ENCODE measurements at places on chromosomes 7 and 10. TPM values are rescaled to one million over a fixed set of nuclear protein-coding genes. Genes with fewer than 3 reads are reported as not detected.

GRCh38 chr7:2219606-2220005 is 13.1 kb downstream of the MAD1L1 start:
- no peaks in the 10 kb centered on the region for H3K4me1 ChIP-seq
- H3K36me3 ChIP-seq, result peaks cover 53% of the 10 kb centered on the region
- DNase-seq, result no peak
- H3K4me3 ChIP-seq, result no peak overlapping the region
- H3K27me3 ChIP-seq, result no peaks in the 10 kb centered on the region
- H3K27ac ChIP-seq, result no peak overlapping the region

- no peak overlapping the region for H3K27ac ChIP-seq
- no peaks in the 10 kb centered on the region for H3K27me3 ChIP-seq
- DNase-seq, result no peak
- no peaks in the 10 kb centered on the region for H3K36me3 ChIP-seq
Measured at GRCh38 chr10:30784897-30785605, 155.5 kb upstream of the LYZL2 start.

- no peaks in the 10 kb centered on the region for H3K36me3 ChIP-seq
- H3K27me3 ChIP-seq, result no peaks in the 10 kb centered on the region
- H3K4me3 ChIP-seq, result no peak overlapping the region
- DNase-seq, result no peak
- no peak overlapping the region for H3K27ac ChIP-seq
Measured at GRCh38 chr10:60937022-60937421, 7.0 kb downstream of the RHOBTB1 start.

DNA sequence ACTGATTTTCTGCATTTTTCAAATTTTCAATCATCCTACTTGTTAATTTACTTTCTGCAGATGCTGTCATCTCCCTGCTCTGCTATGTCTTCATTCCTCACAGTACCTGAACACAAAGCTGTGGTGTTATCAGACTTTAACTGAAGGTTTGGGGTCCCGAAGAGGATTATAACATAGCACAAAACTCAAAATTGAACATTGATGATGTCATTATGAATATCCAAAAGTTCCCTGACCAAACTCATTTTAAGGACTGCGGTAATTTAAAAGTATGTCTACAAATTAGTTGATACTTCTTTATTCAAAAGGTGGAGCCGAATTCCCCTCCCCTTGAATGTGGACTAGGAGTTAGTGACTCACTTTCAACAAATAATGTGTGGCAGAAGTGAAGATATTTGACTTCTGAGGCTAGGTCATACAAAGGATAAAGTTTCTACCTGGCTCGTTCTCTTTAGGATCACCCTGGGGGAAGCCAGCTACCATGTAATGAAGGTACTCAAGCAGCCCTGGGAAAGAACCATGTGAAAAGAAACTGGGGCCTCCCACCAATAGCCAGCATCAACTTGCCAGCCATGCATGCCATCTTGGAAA is 6.4 kb upstream of the ENTPD7 start:
- no peak overlapping the region for H3K4me3 ChIP-seq
- no peak for DNase-seq
- no peaks in the 10 kb centered on the region for H3K36me3 ChIP-seq
- H3K27me3 ChIP-seq, result no peaks in the 10 kb centered on the region
- H3K27ac ChIP-seq, result no peak overlapping the region

GRCh38 chr7:113268757-113269156 is 150.4 kb upstream of the SMIM30 start:
- no peak overlapping the region for H3K27ac ChIP-seq
- H3K4me1 ChIP-seq, result no peaks in the 10 kb centered on the region
- no peak overlapping the region for H3K4me3 ChIP-seq
- no peaks in the 10 kb centered on the region for H3K27me3 ChIP-seq
- DNase-seq, result no peak

GRCh38 chr7:16999541-17000267 is 117.9 kb upstream of the AGR3 start:
- no peak overlapping the region for H3K27ac ChIP-seq
- H3K36me3 ChIP-seq, result no peaks in the 10 kb centered on the region

DNA sequence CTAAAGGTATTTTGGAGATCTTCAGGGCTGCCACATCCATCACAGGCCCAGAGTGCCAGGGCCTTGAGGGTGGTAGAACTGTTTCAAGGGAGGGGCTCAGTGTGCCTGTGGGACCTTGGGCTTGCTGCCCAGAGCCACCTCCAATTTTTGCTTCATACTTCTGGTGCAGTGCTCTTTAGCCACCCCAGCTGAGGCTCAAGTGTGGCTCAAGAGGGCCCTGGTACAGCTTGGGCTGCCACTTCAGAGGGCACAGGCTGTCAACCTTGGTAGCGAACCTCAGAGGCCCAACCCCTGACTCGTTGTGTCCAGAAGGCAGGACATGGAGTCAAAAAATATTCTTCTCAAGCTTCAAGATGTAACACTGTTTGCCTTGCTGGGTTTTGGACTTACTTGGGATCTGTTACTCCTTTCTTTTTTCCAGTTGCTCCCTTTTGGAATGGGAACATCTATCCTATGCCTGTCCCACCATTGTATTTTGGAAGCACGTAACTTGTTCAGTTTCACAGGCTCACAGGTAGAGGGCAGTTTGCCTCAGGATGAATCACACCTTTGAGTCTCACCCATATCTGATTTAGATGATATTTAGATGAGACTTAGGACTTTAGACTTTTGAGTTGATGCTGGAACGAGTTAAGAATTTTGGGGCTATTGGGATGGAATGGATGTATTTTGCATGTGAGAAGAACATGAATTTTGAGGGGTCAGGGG is 224.8 kb downstream of the RPS24 start:
- no peak overlapping the region for H3K27ac ChIP-seq
- no peak for DNase-seq
- no peaks in the 10 kb centered on the region for H3K36me3 ChIP-seq

DNA sequence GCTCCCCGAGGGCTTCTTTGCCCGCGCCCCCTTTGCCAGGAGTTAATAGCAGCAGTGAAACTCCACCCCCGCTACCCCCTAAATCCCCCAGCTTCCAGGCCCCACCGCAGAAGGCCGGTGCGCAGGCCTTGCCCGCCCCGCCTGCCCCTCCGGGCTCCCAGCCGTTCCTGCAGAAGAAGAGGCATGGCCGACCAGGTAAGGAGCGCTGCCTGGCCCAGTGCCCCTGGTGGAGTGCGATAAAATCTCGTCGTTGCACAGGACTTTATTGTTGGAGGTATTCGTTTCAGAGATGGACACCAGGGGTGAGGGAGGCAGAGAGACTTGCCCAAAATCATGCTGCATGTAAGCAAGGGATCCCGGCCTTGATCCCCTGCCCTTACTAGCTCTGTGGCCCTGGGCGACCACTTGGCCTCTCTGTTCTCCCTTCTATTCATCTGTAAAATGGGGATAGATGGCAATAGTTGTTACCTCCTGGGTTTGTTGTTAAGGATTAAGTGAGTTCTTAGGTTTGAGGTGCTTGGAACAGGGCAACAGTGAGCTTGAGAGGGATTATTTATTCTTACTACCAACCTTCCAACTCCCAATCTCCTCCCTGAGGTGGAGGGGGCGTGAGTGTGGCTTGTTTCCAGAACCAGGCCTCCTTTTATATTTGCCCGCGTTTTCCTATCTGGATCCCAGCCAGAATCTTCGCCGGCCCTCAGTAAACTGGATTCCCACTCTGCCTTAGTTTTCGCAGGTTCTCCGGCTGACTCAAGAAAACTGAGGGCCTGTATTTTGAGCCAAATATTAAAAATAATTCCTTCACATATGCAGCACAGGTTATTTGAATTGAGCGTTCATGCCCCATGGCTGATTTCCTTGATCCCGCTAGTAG is 78.3 kb downstream of the WIPF3 start:
- H3K27ac ChIP-seq, result no peak overlapping the region
- H3K4me3 ChIP-seq, result no peak overlapping the region
- H3K36me3 ChIP-seq, result no peaks in the 10 kb centered on the region
- no peaks in the 10 kb centered on the region for H3K4me1 ChIP-seq
- H3K27me3 ChIP-seq, result no peaks in the 10 kb centered on the region

- H3K27me3 ChIP-seq, result no peaks in the 10 kb centered on the region
- H3K4me1 ChIP-seq, result no peaks in the 10 kb centered on the region
- H3K4me3 ChIP-seq, result no peak overlapping the region
- no peaks in the 10 kb centered on the region for H3K36me3 ChIP-seq
Measured at GRCh38 chr10:6665847-6666246, 85.8 kb upstream of the PRKCQ start.

GRCh38 chr10:132678436-132679216 is 107.3 kb downstream of the NKX6-2 start:
- DNase-seq, result no peak
- H3K4me1 ChIP-seq, result no peaks in the 10 kb centered on the region
- no peak overlapping the region for H3K27ac ChIP-seq
- no peak overlapping the region for H3K4me3 ChIP-seq

DNA sequence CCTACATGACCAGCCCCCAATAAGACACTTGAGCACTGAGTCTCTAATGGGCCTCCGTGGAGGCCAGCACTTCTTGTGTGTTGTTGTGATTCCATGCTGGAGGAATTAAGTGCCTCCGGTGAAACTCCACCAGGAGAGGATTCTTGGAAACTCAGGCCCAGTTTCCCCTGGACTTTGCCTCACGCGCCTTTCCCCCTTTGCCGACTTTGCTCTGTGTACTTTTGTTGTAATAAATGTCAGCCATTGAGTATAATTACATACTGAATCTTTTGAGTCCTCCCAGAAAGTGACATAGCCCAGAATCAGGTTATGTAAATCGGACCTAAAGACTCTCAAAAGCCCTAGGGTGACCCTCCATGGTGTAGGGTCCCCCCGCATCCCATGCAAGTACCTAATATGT is 82.4 kb downstream of the DLG5 start:
- H3K27me3 ChIP-seq, result no peaks in the 10 kb centered on the region
- H3K4me3 ChIP-seq, result no peak overlapping the region
- H3K36me3 ChIP-seq, result no peaks in the 10 kb centered on the region
- peaks cover 3% of the 10 kb centered on the region for H3K4me1 ChIP-seq

DNA sequence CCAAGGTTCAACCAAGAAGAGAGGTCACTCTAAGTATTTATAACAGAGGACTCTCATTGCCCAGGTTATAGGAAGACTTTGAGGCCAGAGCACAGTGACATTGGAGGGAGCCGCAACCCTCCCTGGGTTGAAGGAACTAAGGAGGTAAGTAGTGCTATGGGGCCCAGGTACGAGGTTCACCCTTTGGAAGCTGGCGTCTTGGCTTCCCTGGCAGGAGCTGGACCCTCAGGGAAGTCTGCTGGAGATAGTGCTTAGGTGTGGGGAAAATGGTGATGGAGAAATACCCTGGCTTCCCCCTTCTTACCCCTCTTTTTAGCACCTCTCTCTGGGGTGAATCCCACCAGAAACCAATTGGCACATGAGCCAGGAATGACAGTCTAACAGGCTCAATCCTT is 317.9 kb upstream of the ZNF32 start:
- H3K27ac ChIP-seq, result no peak overlapping the region
- no peak overlapping the region for H3K4me3 ChIP-seq
- no peaks in the 10 kb centered on the region for H3K36me3 ChIP-seq
- H3K4me1 ChIP-seq, result peaks cover 4% of the 10 kb centered on the region
- H3K27me3 ChIP-seq, result no peaks in the 10 kb centered on the region

GRCh38 chr7:35700333-35700732 is 5.4 kb upstream of the HERPUD2 start:
- no peak overlapping the region for H3K4me3 ChIP-seq
- DNase-seq, result no peak
- H3K36me3 ChIP-seq, result no peaks in the 10 kb centered on the region
- H3K27me3 ChIP-seq, result no peaks in the 10 kb centered on the region
- H3K4me1 ChIP-seq, result no peaks in the 10 kb centered on the region

GRCh38 chr7:18345641-18346234 is 149.8 kb upstream of the HDAC9 start:
- no peaks in the 10 kb centered on the region for H3K27me3 ChIP-seq
- no peaks in the 10 kb centered on the region for H3K36me3 ChIP-seq
- H3K27ac ChIP-seq, result no peak overlapping the region
- DNase-seq, result no peak

DNA sequence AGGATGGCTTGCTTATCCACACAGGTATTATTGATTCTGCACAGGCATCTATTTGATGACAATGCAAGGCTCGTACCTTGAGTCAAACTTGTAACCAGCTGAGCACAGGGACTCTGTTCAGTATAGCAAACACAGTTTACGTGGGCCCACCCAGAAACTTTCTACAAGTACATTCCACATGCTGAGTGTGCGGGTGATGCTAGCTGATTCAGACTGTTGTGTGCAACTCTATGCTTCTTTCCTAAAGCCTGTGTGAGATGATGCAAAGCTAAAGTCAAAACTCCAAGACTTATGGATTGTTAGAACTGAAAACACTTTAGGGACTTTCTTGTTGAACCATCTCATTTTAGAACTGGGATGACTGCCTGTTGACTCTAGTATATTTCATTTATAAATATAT is 21.5 kb upstream of the CALD1 start:
- H3K27me3 ChIP-seq, result no peaks in the 10 kb centered on the region
- no peaks in the 10 kb centered on the region for H3K4me1 ChIP-seq
- DNase-seq, result no peak
- no peak overlapping the region for H3K27ac ChIP-seq
- no peaks in the 10 kb centered on the region for H3K36me3 ChIP-seq

GRCh38 chr7:32357535-32358277 is 132.5 kb downstream of the LSM5 start:
- no peak overlapping the region for H3K27ac ChIP-seq
- H3K27me3 ChIP-seq, result 0 out of 2 replicates have a peak, but pooled peaks cover 2% of the 10 kb centered on the region
- no peaks in the 10 kb centered on the region for H3K4me1 ChIP-seq
- no peak for DNase-seq

DNA sequence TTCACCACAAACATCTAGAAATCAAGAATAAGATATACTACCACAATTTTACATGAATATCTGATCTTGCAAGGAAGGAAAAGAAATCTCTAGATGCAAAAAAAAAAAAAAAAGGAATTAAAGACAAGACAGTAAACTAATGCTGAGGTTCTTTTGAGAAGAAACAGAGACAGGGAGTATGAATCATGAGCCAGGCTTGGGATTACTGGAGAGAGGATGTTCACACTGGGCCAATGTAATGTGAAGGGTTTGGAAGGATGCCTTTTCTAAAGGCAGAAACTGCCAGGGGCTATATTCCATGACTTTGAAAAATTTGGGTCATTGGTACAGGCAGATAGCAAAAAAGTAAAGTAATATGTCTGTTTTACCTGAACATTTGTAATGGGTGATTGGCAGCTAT is 573.0 kb upstream of the IGFBP3 start:
- H3K4me1 ChIP-seq, result no peaks in the 10 kb centered on the region
- no peak overlapping the region for H3K27ac ChIP-seq
- DNase-seq, result no peak
- no peak overlapping the region for H3K4me3 ChIP-seq

DNA sequence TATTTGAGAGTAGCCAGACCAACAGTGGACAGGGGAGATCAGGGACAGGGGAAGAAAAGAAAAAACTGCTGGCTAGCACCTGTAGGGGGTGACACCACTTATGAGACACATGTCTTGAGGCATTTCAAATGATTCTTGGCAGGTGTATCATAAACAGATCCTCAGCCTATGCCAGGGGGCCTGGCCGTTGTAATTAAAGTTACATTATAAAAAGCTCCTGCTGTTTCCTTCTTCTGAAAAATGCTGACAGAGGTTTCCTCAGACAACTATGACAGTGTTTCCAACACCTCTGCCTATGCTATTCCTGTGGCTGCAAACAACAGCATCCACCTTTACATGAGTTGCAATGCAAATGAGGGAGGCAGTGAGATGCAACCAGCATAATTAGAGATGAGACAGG is 281.0 kb upstream of the PTER start:
- no peak for DNase-seq

GRCh38 chr10:130423455-130424305 is 287.5 kb downstream of the GLRX3 start:
- no peak overlapping the region for H3K4me3 ChIP-seq
- no peak for DNase-seq
- H3K27me3 ChIP-seq, result no peaks in the 10 kb centered on the region
- H3K27ac ChIP-seq, result no peak overlapping the region
- H3K4me1 ChIP-seq, result no peaks in the 10 kb centered on the region

Gene NEBL
- not detected for polyA plus RNA-seq

Gene TRIM73
- polyA plus RNA-seq, result 0.55 TPM

Gene LAMB1
- polyA plus RNA-seq, result 2.2 TPM

Gene ASB4
- not detected for polyA plus RNA-seq
